Peyer's patch (tissue), 4 donors: ENCODE measurements at places on chromosomes 3 and 15. TPM values are rescaled to one million over a fixed set of nuclear protein-coding genes. Genes with fewer than 3 reads are reported as not detected.

Gene PIK3R4
- 37.3 TPM for total RNA-seq

- no peak for DNase-seq
Measured at GRCh38 chr3:58620421-58620820, 43.2 kb upstream of the FAM107A start.

GRCh38 chr3:64972793-64973192, 285.0 kb upstream of the ADAMTS9 start:
- no peak for DNase-seq

Gene SH2D7
- 3.3 TPM for total RNA-seq

GRCh38 chr3:42106646-42107045, 15.5 kb downstream of the TRAK1 start:
- DNase-seq = no peak

DNA sequence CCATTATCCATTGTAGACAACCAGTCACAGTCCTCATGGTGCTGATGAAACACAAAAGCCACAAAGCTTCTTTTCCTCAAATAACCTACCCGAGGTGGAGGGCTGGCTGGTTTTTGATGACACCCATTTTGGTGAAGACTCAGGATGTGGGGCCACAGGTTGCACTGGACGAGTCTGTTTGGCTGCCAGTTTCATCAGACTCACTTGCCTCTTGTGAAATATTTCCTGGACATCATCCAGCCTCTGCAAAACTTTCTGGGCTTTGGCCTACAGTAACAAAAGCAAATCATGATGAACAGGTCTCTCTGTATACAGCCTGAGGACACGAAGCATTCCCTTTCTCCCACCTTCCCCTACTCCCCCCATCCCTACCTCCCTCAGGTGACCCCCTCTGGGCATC, 42.2 kb downstream of the B3GNT5 start:
- DNase-seq = no peak

GRCh38 chr15:58732625-58733363, 16.7 kb downstream of the ADAM10 start:
- DNase-seq = no peak

Gene ECE2
- not detected for total RNA-seq

Gene RASGRF1
- total RNA-seq = 73.4 TPM
